ENCODE measurements at places on chromosomes 2 and 18. TPM values are rescaled to one million over a fixed set of nuclear protein-coding genes. Genes with fewer than 3 reads are reported as not detected.
A peak's percentile ranks its signal among the peaks of the same experiment; 100 is the strongest.

Gene MBP
- 66.5 TPM for total RNA-seq

Gene REEP1
- total RNA-seq: 0.26 TPM

Gene FAM228A
- total RNA-seq: 0.48 TPM

Gene KLHL30
- total RNA-seq: not detected

Gene PPP4R1
- total RNA-seq: 47.6 TPM

Gene OSBPL6
- total RNA-seq: 1.0 TPM

Gene ACMSD
- total RNA-seq: not detected

GRCh38 chr2:79670198-79670597, 157.3 kb downstream of the CTNNA2 start:
- ATAC-seq: no peak

GRCh38 chr2:207333599-207334300, 168.0 kb upstream of the KLF7 start:
- no peak for ATAC-seq

DNA sequence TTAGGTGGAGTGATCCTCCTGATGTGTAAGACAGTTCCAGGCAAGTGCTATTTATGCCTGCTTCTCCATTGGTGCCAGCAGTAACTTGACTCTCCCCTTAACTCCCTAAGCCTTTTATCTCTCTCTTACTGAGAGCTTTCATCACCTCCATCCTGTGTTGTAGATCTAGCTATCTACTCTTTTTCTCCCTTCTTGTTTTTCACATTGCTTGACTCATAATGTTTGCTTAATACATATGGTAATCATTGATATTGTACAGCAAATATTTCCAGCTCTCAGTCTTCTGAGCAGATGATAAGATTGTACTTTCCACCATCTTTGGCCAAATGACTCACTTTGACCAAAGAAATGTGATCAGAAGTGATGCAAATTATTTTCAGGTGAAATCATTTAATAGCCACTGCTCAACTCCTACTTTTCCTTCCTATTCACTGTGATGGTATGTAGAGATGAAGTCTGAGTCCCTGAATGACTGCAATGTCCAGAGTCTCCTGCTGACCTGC, 165.0 kb downstream of the PLCL1 start:
- peak; percentile 83 for ATAC-seq

- ATAC-seq: no peak
Measured at GRCh38 chr2:46793423-46794416, 121.9 kb downstream of the MCFD2 start.

- no peak for ATAC-seq
Measured at GRCh38 chr2:116264872-116265271, 1549.6 kb upstream of the DDX18 start.

GRCh38 chr2:212926940-212927339, 224.5 kb downstream of the IKZF2 start:
- ATAC-seq: no peak

GRCh38 chr2:221517146-221517695, 54.9 kb downstream of the EPHA4 start:
- no peak for ATAC-seq

DNA sequence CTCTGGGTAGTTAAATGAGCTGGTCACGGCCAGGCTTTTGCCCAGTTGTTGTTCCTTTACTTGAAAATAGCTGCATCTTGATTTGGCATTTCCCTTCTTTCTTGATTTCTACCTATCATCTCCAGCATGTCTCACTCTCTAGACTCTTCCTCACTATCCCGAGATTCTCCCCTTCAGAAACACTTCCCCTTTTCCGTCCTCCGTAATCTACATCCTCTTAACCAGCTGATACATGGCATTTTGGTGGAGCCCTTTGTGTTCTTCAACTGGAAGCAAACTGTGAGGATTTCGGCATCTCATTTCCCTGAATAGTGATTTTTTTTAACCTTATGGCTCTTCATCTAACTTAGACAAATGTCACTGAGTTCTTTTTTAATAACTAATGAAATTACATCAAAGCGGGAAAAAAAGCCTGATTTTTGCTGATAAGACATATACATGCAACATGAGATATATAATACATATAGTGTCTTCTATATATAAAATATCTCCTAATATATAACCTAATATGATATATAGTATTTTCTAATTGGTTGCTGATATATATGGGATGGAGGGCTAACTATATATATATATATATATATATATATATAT, 220.2 kb upstream of the RASGRP3 start:
- ATAC-seq: no peak

DNA sequence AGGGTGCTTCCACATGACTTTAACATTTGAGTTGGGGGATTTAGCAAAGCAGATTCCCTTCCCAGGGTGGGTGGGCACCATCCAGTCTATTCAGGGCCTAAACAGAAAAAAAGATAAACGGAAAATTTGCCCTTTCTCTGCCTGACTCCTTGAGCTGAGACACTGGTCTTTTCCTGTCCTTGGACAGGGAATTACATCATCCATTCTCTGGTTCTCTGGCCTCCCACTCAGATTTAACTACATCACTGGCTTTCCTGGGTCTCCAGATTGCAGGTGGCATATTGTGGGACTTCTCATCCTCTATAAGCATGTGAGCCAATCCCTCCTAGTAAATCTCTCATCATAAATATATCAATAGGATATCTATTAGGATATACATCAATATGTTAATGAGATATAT, 25.8 kb downstream of the CAPN13 start:
- no peak for ATAC-seq

GRCh38 chr2:230906471-230907230, 18.4 kb downstream of the GPR55 start:
- ATAC-seq: no peak

DNA sequence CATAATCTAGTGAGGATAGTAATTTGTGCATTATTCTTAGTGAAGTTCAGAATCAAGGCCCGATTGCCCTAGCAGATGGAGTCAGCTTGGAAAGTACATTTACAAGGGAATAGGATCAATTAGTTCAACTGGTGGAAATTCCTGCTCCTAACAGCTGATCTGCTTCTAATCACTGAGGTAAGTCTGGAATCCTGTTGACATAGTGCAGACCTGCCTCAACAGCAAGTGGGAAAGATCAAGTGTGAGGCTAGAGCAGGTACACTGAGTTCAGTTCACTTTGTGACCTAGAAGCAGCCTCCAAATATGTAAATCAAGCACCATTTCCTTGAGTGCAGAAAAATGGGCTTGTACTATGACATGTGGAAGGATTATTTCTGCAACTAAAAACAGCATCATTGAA, 111.2 kb upstream of the NOSTRIN start:
- ATAC-seq: no peak

DNA sequence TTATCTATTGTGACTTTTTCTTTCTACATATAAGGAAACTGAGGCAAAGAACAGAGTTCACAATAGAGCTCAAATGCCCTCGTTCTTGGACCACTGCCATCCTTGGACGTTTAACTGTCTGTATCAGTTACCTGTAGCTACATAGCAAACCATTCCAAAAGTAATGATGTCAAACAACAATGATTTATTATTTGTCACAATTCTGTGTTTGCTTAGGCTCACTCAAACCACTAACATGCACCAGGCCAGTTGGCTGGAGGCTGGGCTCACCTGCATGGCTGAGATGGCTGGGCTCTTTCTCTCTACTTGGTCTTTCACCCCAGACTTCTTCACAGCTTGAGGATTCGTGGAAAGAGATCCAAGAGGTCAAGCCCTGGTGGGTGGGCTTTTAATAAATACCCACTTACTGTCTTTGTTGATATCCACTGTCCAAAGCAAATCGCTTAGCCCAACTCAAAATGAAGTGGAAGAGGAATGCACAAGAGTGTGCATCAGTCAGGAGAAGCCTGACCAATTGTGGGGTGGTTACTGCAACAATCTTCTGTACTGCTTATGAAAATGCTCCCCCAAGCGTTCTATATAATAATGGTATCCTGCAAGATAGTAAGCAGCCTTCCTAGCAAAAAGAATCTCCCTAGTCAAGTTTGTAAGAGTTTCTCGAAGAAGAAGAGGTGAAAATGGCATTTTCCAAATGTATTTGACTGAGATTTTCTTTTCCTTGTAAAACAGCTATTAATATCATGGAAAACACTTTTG, 163.5 kb upstream of the NT5C1B start:
- no peak for ATAC-seq

- ATAC-seq: no peak
Measured at GRCh38 chr2:213627835-213628460, 343.7 kb downstream of the SPAG16 start.

DNA sequence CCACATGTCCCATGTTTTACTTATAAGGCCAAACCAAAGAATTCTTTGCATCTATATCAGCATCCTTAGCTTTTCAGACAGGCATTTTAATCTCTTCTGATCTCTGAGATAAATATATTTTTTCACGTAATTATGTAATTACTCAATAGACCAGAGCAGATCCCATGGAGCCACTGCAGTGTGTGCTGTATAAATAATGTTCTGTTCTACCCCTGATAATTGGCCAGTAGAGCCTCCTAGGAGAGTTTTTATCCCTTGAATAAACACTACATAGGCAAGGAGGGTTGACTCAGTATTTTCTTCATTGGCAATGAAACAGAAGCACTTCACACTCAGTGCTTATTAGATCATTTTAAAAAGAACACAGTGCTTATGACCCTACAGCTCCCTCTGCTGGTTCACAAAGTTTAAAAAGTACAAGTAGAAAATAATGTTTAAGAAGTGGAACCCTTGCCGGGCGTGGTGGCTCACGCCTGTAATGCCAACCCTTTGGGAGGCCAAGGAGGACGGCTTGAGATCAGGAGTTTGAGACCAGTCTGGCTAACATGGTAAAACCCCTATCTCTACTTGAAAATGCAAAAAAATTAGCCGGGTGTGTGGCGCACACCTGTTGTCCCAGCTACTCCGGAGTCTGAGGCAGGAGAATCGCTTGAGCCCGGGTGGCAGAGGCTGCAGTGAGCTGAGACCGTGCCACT, 91.9 kb downstream of the PPP1R1C start:
- ATAC-seq: no peak

DNA sequence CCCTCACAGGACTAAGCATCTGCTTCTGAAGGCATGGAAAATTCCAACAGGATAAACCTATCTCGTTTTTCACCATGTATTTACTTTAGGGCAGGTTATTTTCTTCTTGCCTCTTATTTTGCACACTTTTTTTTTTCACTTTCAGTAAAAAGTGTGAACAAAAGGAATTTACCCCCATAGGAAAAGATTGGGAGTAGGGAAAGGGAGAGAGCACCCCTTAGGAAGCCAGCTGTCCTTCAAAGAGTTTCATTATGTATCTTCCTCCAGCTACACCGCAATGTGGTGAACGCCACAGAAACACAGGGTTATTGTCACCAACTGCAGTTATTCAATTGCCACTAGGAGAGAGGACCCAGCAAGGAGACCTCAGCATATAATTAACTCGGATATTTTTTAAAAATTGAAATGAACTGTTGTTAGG, 286.2 kb upstream of the VRK2 start:
- ATAC-seq: no peak

- no peak for ATAC-seq
Measured at GRCh38 chr2:69145204-69145603, 132.2 kb downstream of the ANTXR1 start.

GRCh38 chr2:8487461-8487932, 194.4 kb upstream of the ID2 start:
- ATAC-seq: peak; percentile 14

DNA sequence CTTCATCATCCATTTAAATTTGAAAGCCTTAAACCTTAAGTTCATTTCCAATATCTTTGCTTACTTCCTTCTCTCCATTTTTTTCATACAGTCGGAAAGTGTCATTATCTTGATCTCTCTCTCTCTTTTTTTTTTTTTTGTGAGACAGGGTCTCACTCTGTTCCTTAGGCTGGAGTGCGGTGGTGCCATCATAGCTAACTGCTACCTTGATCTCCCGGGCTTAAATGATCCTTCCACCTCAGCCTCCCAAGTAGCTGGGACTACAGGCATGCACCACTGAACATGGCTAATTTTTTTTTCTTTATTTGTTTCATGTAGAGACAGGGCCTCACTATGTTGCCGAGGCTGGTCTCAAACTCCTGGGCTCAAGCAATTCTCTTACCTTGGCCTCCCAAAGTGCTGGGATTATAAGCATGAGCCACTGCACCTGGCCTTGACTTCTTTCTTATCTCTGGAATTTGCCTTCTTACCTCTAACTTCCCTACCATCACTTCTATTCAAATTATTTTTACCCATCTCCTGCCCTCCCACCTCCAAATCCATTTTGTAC, 222.2 kb downstream of the MYCN start:
- no peak for ATAC-seq

- no peak for ATAC-seq
Measured at GRCh38 chr2:111244864-111245263, 124.2 kb downstream of the BCL2L11 start.

DNA sequence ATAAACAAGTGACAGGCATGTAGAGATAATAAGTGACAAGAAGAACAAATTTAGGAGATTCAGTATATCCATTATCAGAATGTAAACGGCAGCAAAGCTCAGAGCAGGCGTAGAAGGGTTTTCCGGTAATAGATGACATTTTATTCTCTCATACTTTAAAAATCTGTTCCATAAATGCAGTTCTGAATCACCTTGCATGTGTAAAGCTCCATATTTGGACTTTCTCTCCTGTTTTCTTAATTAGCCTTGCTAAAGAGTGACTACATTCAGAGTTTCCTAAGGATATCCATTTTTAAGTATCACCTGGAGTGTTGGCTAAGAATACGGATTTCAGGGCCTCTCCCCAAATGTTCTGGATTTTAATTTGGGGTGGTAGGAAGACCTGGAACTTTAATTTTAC, 122.0 kb downstream of the SPP2 start:
- no peak for ATAC-seq

DNA sequence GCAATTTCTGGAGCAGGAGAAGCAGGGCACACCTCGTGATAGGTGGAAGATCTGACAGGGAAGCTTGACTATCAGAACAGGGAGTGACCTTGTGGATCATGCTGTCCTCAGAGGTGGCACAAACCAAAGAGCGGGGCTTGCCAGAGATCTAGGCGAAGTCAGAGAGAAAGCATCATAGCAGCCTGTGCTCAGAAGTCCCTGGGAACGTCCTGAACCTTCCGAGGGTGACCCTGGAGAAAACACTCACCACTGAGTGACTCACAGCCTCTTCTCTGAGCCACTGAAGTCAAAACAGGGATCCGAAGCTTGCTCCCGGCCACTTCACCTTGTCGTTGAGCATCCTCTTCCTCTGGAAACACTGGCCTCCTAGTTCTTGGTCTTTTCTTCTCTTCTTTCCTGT, 56.7 kb downstream of the IL1R2 start:
- no peak for ATAC-seq

DNA sequence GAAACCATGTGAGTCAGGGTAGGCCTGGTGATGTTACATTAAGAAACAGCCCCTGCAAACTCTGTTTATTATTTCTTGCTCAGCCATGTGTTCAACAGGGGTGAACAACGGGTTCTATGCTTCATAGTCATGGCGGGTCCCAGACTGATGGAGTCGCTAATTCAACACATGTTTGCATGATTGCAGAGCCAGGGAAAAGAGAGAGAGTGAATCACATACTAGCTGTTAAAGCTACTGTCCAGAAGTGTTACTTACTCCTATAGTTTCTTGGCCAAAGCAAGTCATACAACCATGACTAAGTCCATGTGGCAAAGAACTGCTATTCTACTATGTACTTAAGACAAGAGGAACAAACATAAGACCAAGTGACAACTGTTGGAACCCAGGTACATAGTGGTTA, 241.2 kb upstream of the SKOR2 start:
- ATAC-seq: no peak

All from activated T-helper 17 cell treated with anti-CD3 and anti-CD28 coated beads, Interleukin-2, amount 50 U/mL, for 72 hours (primary cell).